ENCODE measurements at places on chromosomes 16 and 17.
A peak's percentile ranks its signal among the peaks of the same experiment; 100 is the strongest.

DNA sequence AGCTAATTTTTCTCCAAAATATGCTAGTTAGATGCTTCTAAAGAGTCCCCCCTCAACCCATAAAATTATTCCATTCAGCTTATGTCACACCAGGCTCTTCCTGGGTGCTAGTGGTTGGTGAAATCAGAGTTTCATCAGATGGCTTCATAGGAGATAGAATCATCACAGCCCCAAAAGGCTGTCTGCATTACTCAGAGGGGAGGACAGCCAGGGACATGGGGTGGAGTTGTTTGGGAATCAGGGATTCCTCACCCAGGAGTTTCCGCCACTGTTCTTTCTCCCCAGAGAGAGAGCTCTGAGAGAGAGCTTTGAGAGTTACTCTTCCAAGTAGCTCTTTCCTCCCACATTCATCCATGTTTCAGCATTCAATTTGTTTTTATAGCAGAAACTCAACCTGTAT, 288 bp upstream of the KRT34 start:
- DNase-seq: peak; percentile 95

DNA sequence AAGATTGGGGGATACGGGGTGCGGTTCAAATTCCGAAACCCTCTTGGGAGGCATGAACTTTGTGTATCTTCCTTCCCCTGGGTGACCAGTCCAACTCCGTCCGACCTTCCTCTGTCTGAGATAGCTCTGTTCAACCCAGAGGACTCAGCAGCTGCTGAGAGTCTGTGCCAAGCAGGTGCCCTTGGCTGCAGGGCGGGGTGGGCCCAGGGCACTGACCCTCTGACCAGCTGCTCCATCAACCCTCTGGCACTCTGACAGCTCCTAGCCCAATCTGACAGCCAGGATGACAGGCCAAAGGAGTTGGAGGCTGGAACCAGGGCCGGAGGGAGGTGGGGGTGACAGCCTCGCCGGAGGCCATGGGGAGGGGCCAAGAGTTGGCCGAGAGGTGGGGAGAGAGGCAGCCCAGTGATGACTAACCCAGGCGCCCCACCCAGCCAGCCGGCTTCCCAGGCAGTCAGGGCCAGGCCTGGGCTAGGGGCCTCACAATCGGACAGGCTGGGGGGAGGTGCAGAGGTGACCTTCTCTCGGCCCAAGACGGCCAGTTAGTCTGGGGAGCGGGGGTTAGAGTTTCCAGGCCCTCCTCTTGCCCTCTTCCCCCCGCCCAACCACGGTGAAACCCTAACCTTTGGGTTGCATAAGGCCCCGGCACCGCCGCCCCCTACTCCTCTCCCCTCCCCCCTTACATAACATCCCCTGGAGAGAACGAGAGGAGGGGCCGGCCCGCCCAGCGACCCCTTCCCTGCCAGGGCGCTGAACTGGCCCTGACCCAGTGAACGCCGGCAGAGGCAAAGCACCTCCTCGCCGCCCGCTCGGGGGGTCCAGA, 5.0 kb upstream of the TLCD2 start:
- DNase-seq: peak; percentile 96

DNA sequence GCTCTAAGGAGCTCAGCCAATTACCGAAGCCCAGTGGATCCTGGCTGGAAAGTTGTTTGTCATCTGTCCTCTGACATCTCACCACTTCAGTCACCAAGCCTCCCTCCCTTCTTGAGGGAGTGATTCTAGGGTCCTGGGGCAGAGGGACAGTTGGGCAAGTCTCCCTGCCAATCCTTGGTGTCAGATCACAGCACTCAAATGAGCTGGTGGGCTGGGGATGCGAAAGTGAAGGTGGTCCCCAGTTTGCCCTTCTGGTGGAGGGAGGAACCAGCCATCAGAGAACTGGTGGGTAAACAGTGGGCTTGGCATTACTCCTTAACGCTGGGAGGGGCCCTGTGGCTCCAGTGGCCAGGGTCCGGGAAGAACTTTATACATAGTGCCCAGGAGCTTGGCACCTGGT, 4.4 kb upstream of the CALB2 start:
- no peak for DNase-seq

DNA sequence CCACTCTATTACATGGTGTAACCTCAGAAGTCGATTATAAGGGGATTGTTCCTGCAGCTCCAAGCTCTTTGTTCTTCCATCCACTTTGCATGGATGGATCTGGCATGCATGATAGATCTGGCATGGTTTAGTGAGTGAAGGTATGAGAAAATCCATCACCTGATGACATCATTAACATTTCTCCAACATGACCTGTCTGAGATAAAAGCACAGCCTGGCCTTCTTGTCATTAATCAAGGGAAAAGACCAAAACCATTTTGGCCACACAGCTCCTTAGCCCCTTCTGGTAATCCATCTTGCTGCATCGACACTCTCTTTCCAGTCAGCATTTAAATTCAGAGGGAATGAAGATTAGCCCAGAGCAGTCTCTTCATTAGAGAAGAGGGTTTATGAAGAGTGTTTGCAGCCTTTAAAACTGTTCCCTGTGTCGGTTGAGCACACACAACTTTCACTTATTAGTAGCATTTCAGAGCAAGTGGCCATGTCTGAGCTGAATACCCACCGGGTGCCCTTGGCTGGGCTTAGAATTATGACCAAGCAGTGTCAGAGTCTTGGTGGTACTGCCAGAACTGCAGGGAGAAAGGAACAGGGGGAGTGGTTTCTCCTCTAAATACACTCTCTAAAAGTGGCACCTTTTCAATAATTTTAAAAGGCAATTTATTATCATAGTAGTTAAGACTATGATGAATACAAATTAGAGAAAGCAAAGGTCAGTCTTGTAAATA, 246.0 kb downstream of the HAPSTR1 start:
- DNase-seq: no peak

DNA sequence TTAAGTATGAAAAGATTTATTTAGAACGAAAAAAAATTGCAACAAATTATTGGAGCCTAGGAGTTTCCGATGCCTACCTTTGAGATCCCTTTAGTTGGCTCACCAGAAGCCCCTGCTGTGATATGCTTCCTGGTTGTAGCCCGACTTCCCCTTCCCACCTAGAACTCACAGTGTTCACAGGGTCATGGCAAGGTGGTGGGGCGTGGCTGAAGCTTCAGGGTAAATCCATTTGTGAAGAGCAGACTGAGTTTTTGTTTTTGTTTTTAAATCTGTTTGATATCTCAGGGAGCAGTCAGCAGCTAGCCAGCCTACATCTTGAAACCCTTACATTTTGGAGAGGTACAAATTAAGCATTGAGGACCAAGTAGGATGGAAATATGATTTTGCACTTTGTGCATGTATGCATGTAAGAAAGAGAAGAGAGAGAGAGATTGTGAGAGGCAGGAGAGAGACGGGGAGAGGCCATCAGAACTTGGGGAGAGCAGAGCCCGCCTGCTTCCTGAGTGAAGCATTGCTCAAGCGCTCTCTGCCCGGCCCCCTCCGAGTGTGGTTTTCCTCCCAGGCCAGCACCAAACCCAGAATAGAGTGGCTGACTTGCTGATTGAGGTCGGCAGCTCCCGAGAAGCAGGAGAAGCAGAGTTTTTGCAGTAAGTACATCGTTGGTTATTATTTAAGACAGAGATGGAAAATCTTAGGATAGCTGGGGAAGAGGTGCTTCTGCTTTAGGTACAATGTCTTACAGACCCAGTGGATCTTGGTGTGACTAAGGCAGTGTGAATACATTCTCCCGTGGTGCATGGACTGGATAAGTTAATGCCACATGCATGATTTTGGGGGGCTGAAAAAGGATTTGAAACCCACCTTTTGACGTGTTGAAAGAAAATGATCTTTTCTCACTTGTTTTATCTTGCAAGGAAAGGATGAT, 64.2 kb downstream of the SPECC1 start:
- no peak for DNase-seq

- no peak for DNase-seq
Observed at GRCh38 chr16:1990351-1991134, 773 bp downstream of the SYNGR3 start.

GRCh38 chr16:28503470-28504259, 3.0 kb downstream of the IL27 start:
- no peak for DNase-seq

DNA sequence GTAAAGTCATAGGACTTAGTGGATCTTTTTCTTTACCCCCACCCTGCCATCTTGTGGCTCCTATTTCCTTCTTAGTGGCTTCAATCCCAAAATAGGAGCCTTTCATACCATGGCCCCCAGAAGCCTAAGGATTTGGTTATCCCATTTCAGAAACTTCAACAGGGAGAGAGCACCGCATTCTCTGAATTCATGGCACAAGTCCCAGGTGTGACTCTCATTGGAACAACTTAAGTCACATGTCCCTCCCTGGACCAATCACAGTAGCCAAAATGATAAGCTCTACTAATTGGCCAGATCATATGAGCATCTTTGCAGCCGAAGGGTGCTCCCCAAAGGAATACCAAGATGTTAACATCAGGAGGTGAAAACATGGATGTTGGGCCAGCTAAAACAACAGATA, 43.2 kb downstream of the AXIN2 start:
- DNase-seq: peak; percentile 37

DNA sequence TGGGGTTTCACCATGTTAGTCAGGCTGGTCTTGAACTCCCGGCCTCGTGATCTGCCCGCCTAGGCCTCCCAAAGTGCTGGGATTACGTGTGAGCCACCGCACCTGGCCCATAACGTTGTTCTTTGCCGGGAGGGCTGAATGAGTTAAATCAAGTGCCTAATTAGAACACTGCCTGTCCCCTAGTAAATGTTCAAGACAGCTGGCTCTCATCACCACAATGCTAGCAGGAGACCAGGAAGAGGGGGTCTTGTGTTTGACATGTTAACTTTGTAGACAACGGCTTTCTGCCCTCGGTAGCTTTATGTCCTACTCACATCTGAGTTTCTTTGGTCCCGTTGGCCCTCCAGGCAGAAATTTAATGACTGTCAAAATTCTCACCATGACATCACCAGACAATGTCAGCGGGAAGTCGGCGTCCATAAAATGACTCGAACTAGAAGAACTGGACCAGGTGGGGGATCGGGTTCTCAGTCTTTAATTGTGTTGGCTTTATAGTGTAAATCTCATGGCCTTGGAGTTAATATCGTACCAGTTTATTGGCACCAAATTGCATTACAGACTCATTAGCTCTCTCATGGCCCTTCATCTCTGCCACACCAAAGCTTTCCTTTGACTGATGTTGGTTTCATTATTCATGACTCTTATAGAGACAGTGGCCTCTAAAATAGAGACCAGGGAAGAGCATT, 11.4 kb upstream of the ITPRIPL2 start:
- peak; percentile 27 for DNase-seq

GRCh38 chr17:48491527-48492273, 39.1 kb downstream of the HOXB1 start:
- no peak for DNase-seq

- DNase-seq: no peak
Observed at GRCh38 chr16:2025251-2025650, 1.5 kb upstream of the NHERF2 start.

DNA sequence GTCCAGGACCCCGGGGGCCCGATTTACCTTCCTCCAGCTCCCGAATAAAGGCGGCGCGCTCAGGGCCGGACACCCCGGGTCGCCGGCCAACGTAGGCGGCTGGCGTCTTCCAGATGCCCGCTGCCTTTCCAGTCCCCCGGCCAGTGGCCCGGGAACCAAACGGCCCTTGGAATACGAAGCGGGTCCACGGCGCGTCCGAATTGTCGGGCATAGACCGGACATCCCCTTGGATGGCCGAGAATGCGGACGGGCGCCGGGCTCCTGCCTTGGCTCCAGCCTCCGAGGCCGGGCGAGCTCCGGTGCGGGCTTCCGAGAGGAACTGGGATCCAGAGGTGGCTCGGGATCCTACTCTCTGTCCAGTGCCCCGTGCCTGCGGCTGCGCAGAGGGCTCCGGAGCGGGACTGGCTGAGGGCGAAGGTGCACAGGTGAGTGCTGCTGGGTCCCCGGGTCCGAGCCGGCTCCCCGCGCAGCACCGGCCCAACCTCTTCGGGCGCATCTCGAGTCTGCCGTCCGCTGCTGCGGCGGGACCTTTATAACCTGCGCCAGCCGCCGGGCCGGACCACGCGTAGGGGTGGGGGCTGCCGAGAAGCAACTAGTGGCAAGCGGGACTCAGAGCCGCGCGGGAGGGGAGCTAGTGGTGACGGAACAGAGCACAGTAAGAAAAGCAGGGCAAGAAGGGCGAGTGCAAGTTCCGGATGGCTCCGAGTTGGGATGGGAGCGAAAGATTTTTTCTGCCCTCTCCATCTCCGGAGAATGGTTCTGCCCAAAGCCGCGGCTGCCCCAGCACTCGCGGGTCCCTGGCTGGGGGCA, at the start of gene HAP1:
TSS of gene HAP1 (minus strand) at position 505 of the 810 bp plus-strand sequence. CDS start at position 496, 9 bp downstream.
- DNase-seq: peak; percentile 46

GRCh38 chr17:59165933-59166342, 10.4 kb downstream of the PRR11 start:
- peak; percentile 68 for DNase-seq

- DNase-seq: no peak
Observed at GRCh38 chr17:44279346-44279665, 11.4 kb upstream of the SLC4A1 start.

GRCh38 chr16:84753412-84754326, 53.9 kb downstream of the USP10 start:
- no peak for DNase-seq

GRCh38 chr16:2235695-2236336, 428 bp upstream of the DNASE1L2 start:
- no peak for DNase-seq

- no peak for DNase-seq
Observed at GRCh38 chr17:75267153-75267410, 3.9 kb downstream of the MIF4GD start.

- no peak for DNase-seq
Observed at GRCh38 chr16:57335366-57335765, 23.2 kb upstream of the CCL22 start.

GRCh38 chr16:30743716-30744115, 4.5 kb upstream of the PHKG2 start:
- no peak for DNase-seq

DNA sequence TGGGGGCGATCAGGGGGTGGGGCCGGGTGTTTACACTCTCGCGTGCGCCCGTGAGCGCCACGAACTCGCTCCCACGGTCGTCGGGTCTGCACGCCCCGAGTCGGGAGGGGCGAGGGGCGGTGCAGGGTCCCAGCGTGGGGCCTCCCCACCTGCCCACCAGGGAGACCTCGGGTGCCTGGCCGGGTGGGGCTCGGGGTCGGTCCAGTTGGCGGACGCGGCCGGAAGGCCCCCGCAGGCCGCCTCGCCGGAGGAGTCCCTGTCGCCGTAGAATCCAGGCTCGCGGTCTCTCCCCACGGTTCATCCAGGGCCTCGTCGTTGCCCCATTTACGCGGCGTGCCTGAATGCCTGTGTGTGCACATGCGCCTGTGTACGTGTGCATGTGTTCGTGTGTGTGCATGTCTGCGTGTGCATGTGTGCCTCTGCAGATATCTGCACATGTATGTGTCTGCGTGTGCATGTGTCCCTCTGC, 510 bp upstream of the RAB40B start:
- no peak for DNase-seq

GRCh38 chr16:80803339-80804055, 901 bp downstream of the CDYL2 start:
- DNase-seq: peak; percentile 18

Measured in EL (cell line).